H7 (cell line): ENCODE measurements at places on chromosomes 7 and 10. TPM values are rescaled to one million over a fixed set of nuclear protein-coding genes. Genes with fewer than 3 reads are reported as not detected.

Gene HOXA9
- not detected in 2 replicates for total RNA-seq

- no peak for DNase-seq
Measured at GRCh38 chr10:67776371-67776770, 61.6 kb downstream of the DNAJC12 start.

GRCh38 chr10:78047314-78047891, 13.7 kb downstream of the RPS24 start:
- DNase-seq: peak; percentile 73

DNA sequence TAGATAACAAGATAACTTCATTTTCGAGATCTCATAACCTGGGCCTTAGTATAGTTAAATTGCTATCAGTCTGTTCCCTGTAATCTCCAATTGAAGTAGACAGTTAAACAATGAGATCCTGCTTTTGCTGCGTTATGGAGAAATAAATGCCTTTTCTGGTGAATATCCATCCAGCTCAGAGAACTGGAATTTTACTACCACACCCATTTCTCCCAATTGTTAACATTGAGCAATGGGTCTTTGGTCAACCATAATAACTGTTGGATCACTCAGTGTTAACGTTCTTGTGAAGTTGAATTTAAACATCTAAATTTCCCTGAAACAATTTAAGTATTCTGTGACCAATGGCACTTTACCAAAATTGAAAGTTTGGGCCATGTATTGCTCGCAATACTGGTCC, 3.0 kb downstream of the CALU start:
- no peak for DNase-seq

Gene XRCC2
- 7.3 and 9.5 TPM in 2 replicates for total RNA-seq

DNA sequence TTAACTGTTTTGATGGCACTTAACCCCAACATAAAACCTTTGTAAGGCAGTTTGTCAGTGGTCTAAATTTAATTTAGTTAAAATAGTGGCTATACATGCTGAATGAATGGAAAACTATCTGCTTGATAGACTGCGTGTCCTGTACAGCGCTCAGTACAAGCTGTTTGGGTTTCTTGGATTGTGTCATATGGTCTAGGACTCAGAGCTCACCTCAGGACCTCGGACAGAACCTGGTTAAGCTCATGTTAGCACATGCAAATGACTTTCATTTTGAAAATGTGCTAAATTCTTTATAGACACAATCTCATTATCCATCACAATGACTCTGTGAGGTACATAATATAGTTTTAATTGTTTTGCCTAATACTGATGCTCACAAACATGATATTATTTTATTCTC, 55.7 kb upstream of the RELN start:
- no peak for DNase-seq

Gene PPP1R9A
- total RNA-seq: 8.0 and 10.9 TPM in 2 replicates

DNA sequence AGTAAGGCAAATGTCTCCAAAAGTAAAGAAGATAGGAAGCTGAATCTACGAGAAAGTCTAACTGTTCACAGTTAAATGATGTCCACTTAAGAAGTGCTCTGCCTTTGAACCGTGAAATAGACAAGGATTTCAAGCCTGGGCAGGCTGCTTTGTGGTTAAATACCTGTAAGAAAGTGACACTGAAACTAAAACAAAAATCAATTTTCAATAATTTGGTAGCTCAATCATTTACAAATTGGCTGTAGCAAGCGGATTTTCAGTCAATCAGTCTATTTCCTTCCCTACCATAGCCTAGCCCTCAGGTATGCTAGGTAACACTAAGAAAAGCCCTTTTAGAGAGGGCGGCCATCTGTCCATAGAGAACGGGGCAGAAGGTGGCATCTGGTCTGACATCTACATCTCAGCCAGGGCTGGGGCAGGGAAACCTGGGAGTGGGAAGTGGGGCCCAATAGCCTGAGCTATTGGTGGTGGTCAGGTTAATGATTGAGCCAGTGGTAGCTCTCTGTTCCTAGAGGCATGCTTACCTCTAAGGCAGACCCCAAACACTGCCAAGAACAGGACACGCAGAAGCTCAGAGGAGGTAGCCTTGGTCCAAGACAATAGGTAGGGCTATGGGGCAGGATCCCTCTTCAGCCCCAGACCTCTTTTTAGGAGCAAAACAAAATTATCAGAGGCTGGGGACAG, 223.2 kb downstream of the CCSER2 start:
- no peak for DNase-seq

Gene STRA8
- total RNA-seq: not detected in 2 replicates

Gene NEUROG3
- total RNA-seq: 0.14 and 1.4 TPM in 2 replicates

DNA sequence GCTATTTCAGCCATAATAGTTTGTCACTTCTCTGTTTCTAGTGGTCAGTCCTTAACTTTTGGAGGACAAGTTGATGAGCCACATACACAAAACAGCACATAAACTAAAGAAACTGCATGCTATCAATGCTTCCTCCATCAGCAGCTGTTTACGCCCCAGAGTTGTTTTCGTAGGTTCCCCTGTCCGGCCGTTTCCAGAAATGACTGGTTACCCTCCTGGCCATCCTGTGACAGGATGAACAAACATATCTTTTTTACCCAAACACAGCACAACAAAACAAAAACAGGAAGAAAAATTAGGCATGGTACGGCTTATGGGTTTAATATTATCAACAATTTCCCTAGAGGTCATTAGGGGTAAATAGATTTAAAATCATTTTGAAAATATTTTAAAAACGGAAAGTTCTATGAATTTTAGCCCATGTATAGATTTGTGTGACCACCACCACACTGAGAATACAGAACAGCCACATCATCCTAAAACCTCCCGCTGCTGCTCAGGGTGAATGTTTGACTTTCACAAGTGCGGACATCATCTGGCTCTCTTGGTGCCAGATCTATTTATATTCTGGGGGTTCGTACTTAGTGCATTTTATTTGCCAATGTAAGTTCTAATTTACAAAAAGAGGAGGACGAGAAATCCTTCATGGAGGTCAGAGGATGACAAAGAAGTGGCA, 74.8 kb downstream of the HIPK2 start:
- DNase-seq: no peak

Gene TAS2R41
- 0.10 TPM in 1 of 2 replicates, not detected in the other for total RNA-seq

DNA sequence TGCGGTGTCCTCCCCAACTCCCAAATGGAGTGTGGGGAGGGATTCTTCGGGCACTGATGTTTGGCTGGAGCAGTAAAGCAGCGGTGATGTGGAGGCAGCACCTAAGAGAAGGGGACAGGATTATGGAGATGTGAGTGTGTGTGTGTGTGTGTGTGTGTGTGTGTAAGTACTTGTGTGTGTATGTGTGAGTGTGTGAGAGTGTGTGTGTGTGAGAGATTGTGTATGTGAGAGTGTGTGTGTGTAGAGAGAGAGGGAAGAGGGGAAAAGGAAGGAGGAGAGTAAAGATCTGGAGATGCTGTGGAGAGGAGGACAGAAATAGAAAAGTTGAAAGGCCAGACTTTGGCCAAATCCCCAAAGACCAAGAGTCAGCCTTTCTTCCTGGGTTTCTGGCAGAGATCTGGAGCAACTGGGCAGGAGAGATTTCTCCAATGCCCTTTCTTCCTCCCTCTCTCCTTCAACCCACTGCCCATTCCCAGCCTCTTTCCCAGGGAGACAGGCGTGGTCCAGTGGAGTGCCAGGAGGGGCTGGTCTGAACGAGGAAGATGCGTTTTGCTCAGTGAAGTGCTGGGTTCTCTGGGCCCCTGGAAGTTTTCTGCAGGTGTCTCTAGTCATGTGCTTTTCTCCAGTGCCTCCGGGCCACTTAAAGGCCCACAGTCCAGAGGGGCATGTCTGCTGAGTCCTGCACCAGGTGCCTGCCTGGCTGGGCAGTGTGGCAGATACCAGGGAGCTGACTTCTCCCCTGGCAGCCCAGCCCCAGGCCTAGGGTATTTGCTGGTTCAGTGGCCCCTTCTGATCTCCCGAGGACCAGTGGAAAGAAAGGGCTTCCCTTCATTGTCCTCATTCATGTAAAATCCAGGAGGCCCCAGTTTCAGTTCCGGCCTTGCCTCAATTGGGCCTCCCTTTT, 60.5 kb downstream of the HK1 start:
- DNase-seq: no peak

Gene LRRD1
- not detected in 2 replicates for total RNA-seq

- no peak for DNase-seq
Measured at GRCh38 chr10:124717911-124718741, 26.1 kb downstream of the FAM53B start.

Gene CBX3
- 170 and 231 TPM in 2 replicates for total RNA-seq

DNA sequence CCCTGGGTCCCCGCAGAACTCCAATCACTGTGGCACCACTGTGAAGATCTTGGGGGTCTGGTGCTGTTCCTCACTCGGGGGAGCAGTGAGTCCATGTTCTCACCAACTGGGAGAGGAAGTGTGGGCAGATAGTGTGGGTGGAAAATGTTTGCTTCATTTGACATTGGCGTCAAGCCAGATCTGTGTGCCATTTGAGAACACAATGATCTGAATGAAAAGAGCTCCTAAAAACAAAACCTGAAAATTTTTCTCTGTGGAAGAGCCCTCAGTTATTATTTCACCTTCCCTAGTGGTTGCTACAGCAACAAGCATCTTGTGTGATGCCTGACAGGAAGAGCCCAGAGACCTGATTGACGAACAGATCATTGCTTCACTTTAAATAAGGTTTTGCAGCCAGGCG, 125.6 kb downstream of the VIPR2 start:
- DNase-seq: no peak

Gene OR2A42
- total RNA-seq: not detected in 2 replicates

- DNase-seq: no peak
Measured at GRCh38 chr7:26691886-26692285, 172.5 kb downstream of the SKAP2 start.
